ENCODE measurements at places on chromosomes 2 and 18. TPM values are rescaled to one million over a fixed set of nuclear protein-coding genes. Genes with fewer than 3 reads are reported as not detected.
A peak's percentile ranks its signal among the peaks of the same experiment; 100 is the strongest.

DNA sequence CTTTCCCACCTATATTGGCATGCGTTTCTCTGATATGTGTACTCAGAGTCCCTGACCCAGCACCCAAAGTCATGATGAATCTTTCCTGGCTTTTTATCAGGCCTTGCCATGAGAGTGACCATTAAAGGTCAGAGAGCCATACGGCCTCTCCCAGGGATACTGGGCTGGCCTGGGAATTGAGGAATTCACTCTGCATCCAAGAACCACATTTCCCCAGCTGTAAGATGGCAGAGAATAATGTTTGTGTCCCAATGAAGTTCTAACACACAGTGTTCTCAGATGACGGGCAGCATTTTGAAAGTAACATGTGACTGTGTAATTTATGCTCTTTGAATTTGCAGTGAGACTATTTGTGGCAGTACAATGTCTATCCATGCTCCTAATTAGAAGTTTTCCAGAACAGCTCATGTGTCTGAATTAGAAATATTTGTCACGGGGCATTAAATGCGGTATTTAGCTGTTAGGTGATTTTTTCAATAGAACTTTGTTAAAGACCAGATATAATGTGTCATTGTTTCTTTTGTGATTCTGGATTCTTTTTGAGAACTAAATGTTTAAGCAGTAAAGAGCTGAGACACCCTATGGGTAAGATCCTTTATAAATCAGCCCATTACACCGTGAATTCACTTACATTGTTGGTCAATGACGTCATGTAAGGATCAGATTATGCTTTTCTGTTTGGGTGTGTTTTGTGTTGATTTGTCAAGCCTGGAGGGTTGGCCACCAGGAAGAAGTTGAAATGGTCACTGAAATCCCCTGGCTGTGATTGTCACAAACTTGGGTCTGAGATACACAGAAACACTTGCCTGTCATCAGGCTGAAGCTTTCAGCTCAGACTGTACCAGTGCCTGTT lies 7.3 kb upstream of the SLC3A1 start:
- no peak for DNase-seq

- DNase-seq = no peak
These were observed 116.3 kb downstream of the TTC32 start for GRCh38 chr2:19785447-19785846.

DNA sequence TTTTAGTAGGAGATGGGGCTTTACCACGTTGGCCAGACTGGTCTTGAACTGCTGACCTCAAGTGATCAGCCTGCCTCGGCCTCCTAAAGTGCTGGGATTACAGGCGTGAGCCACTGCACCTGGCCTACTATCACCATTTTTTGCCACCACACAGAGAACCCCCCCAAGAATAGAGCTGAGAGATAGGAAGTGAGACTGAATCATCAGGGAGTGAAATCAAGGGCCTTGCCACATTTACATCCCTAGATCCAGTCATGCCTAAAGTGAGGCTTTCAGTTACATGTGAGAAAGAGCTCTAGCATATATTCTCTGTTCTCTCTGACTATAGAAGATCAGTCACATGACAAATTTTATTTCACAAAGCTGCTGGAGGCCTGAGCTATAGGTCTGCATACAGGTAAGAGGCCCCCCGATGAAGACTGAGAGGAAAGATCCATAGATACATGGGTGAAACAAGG lies 28.0 kb upstream of the KCMF1 start:
- no peak for DNase-seq

Gene TCF4
- 344 TPM for total RNA-seq

GRCh38 chr2:73935641-73936040 lies 9.0 kb downstream of the DGUOK start:
- DNase-seq = no peak

GRCh38 chr2:110858135-110858725 lies 125.9 kb downstream of the ACOXL start:
- DNase-seq = no peak

GRCh38 chr2:145374165-145374564 lies 854.2 kb upstream of the ZEB2 start:
- DNase-seq = no peak

Gene TUBA4B
- total RNA-seq = not detected

DNA sequence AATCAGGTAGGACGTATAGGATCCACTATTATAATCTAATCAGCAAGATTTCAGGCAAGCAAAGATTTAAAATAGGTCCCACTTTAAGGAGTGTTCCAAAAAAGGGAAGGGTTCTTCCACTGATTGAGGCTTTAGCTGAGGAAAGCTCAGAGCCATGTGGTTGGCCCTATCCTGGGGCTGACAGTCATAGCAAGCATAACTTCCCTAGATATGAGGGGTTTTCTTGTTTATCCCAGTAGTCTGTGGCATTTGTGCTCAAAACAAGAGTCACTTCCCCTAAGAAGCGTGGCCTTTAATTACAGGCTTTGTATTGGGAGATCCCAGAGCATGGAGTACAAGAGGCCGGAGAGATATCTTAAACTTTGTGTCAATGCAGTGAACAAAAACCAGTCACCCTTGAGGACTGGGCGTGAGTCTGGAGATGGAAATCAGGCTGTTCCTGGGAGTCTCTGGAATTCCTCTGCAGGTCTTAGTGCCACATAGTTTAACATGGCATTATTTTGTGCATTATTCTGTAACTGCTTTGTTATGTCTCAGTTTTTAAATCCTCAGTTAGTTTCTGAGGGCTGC lies 136.9 kb upstream of the FBXO11 start:
- no peak for DNase-seq

- DNase-seq = no peak
These were observed 66.3 kb upstream of the PSMD14 start for GRCh38 chr2:161241894-161242293.

GRCh38 chr2:204986641-204987040 lies 441.4 kb downstream of the PARD3B start:
- no peak for DNase-seq

GRCh38 chr2:174328114-174328960 lies 6.4 kb upstream of the SP9 start:
- no peak for DNase-seq

Gene FEV
- total RNA-seq = not detected

GRCh38 chr2:5736886-5737285 lies 44.7 kb downstream of the SOX11 start:
- no peak for DNase-seq

Gene C2orf66
- 1.1 TPM for total RNA-seq

GRCh38 chr2:99067871-99068625 lies 73.5 kb upstream of the C2orf15 start:
- DNase-seq = peak; percentile 1

GRCh38 chr2:65708086-65708485 lies 275.7 kb upstream of the SPRED2 start:
- no peak for DNase-seq

- DNase-seq = no peak
These were observed 227.9 kb upstream of the COPS8 start for GRCh38 chr2:236857781-236858180.

- DNase-seq = peak; percentile 39
These were observed 157.5 kb upstream of the SESTD1 start for GRCh38 chr2:179422037-179422643.

- DNase-seq = no peak
These were observed 2.4 kb upstream of the MYL12A start for GRCh38 chr18:3245185-3245564.

DNA sequence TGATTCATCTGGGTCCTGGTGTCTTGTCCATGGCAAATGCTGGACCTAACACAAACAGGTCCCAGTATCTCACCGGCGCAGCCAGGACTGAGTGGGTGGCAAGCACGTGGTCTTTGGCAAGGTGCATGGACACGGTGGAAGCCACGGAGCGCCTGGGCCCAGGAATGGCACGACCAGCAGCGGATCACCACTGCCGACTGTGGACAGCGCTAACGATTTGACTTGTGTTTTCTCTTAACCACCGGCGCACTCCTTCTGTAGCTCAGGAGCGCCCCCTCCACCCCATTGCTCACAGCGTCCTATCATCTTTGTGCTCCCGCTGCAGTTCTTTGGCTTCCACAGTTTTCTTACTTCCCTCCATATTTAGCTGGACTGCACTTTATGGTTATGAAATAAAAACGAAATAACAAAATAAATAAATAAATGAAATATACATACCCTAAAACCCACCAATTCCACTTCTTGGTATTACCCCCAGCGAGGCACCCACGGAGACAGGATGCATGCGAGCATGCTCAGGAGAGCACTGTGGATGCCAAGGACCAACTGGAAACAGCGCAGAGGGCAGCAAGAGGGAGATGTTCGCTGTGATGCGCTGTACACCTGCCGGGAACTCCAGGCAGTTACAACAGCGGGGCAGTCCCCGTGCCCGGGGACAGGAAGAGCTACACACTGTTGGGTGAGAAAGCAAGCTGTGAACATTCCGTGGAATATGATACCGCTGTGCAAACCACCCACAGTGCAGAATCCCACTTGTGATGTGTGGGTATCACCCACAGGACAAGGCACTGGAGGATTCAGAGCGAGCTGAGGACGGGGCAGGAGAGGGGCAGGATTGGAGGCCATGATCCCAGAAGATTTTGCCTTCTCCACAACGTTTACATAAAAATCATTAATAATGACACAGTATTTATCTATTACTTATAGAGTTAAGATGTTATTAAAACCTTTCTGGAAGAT lies 7.0 kb upstream of the CIDEA start:
- no peak for DNase-seq

- no peak for DNase-seq
These were observed 40.1 kb downstream of the KCNF1 start for GRCh38 chr2:10951558-10952414.

DNA sequence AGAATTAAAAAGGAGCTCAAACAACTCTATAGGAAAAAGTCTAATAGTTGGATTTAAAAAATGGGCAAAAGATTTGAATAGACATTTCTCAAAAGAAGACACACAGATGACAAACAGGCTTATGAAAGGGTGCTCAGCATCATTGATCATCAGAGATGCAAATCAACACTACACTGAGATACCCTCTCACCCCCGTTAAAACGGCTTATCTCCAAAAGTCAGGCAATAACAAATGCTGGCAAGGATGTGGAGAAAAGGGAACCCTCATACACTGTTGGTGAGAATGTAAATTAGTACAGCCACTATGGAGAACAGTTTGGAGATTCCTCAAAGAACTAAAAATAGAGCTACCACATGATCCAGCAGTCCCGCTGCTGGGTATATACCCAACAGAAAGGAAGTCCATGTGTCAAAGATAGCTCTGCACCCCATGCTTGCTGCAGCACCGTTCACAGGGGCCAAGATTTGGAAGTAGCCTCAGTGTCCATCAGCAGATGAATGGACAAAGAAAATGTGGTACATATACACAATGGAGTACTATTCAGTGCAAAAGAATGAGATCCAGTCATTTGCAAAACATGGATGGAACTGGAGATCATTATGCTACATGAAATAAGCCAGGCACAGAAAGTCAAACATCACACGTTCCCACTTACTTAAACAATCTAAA lies 46.7 kb upstream of the B3GNT7 start:
- DNase-seq = no peak
